ENCODE measurements at places on chromosomes 2 and 18. TPM values are rescaled to one million over a fixed set of nuclear protein-coding genes. Genes with fewer than 3 reads are reported as not detected.

Gene FAM237A
- total RNA-seq = not detected

GRCh38 chr2:46246790-46247189 is 50.4 kb upstream of the EPAS1 start:
- H3K27ac ChIP-seq = no peak overlapping the region
- no peaks in the 10 kb centered on the region for H3K27me3 ChIP-seq
- no peaks in the 10 kb centered on the region for H3K4me1 ChIP-seq
- no peak for DNase-seq
- H3K36me3 ChIP-seq = no peaks in the 10 kb centered on the region

DNA sequence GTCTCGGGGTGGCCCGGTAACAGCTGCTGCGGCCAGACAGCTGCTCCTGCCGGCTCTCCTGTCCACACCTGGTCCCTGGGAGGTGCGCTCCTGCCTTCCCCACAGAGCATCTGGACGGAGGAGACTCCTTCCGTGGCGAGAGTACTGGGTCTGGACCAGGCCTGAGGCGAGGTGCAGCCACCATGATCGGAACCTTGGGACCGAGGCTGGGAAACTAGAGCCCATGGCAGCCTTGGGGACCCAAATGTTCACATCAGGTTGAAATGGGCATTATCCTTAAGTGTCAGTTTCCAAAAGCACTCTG is 628 bp downstream of the GIGYF2 start:
- H3K27me3 ChIP-seq = no peaks in the 10 kb centered on the region
- no peaks in the 10 kb centered on the region for H3K36me3 ChIP-seq
- H3K4me3 ChIP-seq = peak overlapping the region; percentile 94
- DNase-seq = no peak
- H3K4me1 ChIP-seq = peaks cover 35% of the 10 kb centered on the region
- H3K27ac ChIP-seq = peak overlapping the region; percentile 96

- H3K36me3 ChIP-seq = no peaks in the 10 kb centered on the region
- H3K4me3 ChIP-seq = no peak overlapping the region
- H3K4me1 ChIP-seq = peaks cover 47% of the 10 kb centered on the region
Observed at GRCh38 chr2:160384791-160385190, 108.8 kb downstream of the RBMS1 start.

- H3K4me3 ChIP-seq = peak overlapping the region; percentile 93
- peak overlapping the region; percentile 76 for H3K27ac ChIP-seq
- H3K36me3 ChIP-seq = no peaks in the 10 kb centered on the region
- H3K27me3 ChIP-seq = no peaks in the 10 kb centered on the region
- peaks cover 16% of the 10 kb centered on the region for H3K4me1 ChIP-seq
Observed at GRCh38 chr18:10524507-10525370, 1.1 kb upstream of the NAPG start.

Gene NT5DC4
- 0.56 TPM for total RNA-seq

GRCh38 chr2:183063083-183063482 is 15.5 kb upstream of the DUSP19 start:
- H3K27ac ChIP-seq = no peak overlapping the region
- H3K27me3 ChIP-seq = peaks cover 4% of the 10 kb centered on the region
- no peak overlapping the region for H3K4me3 ChIP-seq
- no peaks in the 10 kb centered on the region for H3K4me1 ChIP-seq

Gene ABCB11
- total RNA-seq = not detected

Gene GTF2A1L
- total RNA-seq = not detected

Gene MYCN
- total RNA-seq = not detected

GRCh38 chr2:159792036-159792435 is 6.0 kb downstream of the CD302 start:
- H3K27ac ChIP-seq = no peak overlapping the region
- H3K4me3 ChIP-seq = no peak overlapping the region
- DNase-seq = no peak
- H3K36me3 ChIP-seq = no peaks in the 10 kb centered on the region
- no peaks in the 10 kb centered on the region for H3K4me1 ChIP-seq

Gene AGXT
- not detected for total RNA-seq

DNA sequence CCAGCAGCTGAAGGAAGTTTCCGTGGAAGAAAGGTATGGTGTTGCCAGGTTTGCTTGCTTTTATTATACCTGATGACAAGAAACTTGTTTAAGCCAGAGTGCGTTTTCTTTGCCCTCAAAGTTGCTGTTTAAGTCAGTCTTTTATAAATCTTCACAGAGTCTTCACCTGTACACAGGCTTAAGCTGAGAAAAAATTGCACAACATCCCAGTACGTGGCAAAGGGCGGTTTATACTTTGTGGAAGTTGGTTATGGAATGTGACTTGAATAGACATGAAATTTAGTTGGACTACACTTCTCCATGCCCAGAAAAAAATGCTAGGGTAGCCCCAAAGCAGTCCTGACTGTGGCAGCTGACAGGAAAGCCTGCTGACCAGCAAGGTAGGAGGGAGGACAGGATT is 121.5 kb downstream of the RTN4 start:
- H3K4me1 ChIP-seq = no peaks in the 10 kb centered on the region
- no peak overlapping the region for H3K4me3 ChIP-seq
- H3K27ac ChIP-seq = no peak overlapping the region
- H3K36me3 ChIP-seq = no peaks in the 10 kb centered on the region

Gene RGPD3
- total RNA-seq = not detected

DNA sequence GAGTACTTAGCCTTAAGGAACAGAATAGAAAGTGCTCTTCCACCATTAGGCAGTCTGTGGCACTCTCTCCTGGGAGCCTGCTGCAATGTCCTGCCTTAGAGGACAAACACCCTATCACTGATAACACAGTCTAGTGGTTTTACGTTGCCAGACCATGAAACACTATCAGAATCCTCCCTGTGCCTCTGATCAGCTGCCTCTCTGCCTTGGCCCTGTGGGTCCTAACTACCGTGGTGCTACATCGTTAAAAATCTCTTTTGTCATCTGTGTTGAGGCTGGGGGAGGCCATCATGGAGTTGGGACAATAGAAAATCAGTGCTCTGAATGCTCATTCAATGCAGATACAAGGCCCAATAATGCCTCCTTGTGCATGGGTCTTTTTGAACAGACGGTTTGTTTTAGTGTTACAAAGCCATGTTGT is 11.9 kb upstream of the APCDD1 start:
- no peaks in the 10 kb centered on the region for H3K36me3 ChIP-seq
- no peaks in the 10 kb centered on the region for H3K27me3 ChIP-seq
- H3K4me1 ChIP-seq = no peaks in the 10 kb centered on the region
- no peak overlapping the region for H3K27ac ChIP-seq
- no peak for DNase-seq

GRCh38 chr2:208010506-208010905 is 14.8 kb downstream of the PLEKHM3 start:
- no peak overlapping the region for H3K27ac ChIP-seq
- DNase-seq = no peak
- H3K4me3 ChIP-seq = no peak overlapping the region
- no peaks in the 10 kb centered on the region for H3K27me3 ChIP-seq
- no peaks in the 10 kb centered on the region for H3K36me3 ChIP-seq

DNA sequence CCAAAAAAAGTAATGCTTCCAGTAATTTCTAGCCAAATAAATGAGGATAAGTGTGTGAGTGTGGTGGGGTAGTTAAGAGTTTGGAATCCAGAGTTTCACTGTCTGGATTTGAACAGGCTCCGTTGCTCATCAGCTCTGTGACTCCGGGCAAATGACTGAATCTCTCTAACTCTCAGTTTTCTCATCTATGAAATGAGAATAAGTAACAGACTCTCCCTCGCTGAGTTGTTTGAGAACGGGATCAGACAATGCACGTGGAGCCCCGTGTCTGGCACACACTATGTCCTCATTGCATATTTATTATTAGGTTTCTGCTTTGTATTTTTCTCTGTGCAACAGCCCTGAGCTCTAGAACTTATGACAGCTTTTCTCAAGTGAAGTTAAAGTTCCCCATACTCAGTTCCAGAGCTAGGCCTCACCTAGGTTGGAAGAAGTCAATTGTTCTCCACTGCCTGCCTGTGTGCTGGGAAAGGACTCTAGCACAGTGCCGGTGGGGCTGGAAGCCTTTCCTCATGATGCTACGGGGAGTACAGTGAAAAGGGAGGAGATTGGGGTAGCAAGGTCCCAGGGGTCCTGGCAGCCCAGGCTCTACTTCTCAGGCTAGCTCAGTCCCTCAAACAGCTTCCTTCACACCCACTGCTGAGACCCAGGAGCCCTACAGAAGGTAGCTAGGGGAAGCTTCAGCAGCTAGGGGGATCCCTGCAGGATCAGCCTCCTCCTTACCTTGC is 1.7 kb upstream of the ICOS start:
- H3K4me3 ChIP-seq = peak overlapping the region; percentile 22
- H3K4me1 ChIP-seq = peaks cover 40% of the 10 kb centered on the region
- H3K36me3 ChIP-seq = no peaks in the 10 kb centered on the region
- H3K27ac ChIP-seq = peak overlapping the region; percentile 71

Gene PLGLB1
- 4.0 TPM for total RNA-seq

- no peak overlapping the region for H3K4me3 ChIP-seq
- no peaks in the 10 kb centered on the region for H3K27me3 ChIP-seq
- H3K4me1 ChIP-seq = no peaks in the 10 kb centered on the region
- H3K36me3 ChIP-seq = no peaks in the 10 kb centered on the region
- no peak overlapping the region for H3K27ac ChIP-seq
- DNase-seq = no peak
Observed at GRCh38 chr2:49032936-49033335, 121.4 kb downstream of the FSHR start.

DNA sequence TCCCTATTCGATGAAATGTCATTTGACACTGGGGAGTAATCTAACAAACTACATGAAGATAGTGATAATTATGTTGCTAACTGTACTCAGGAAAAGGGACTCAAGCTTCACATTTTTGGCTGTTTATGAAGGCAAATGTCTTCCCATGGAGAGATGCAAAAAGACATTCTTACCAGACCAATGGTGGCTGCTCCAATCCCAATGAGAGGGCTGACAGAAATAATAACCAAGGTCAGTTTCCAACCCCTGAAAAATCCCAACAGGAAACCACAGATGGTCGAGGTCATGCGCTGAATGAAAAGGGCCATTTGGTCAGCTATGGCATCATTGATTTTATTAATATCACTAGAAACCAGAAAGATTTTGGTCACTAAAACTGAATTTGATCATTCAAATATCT is 37.6 kb downstream of the ABCB11 start:
- DNase-seq = no peak
- no peak overlapping the region for H3K4me3 ChIP-seq
- H3K4me1 ChIP-seq = no peaks in the 10 kb centered on the region
- no peak overlapping the region for H3K27ac ChIP-seq
- no peaks in the 10 kb centered on the region for H3K27me3 ChIP-seq

Gene ANKZF1
- total RNA-seq = 117 TPM

DNA sequence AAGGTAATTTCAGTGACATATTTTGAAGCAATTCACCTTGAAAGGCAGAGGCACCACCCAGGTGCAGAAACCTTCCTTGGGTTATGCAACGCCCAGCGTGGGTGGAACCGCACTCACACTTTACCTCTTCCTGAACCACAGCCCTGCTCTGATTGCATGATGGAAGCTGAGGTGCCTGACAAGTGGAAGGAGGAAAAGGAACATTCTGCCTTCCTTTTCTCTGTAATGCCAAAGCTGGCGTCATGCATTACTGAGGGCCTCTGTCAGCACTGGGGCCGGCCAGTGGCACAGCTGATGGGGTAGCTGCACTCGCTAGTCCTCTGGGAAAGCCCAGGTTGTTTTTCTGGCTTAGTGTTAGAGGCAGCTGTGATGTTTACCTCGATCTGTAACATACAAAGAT is 266.5 kb downstream of the NEDD4L start:
- peak overlapping the region; percentile 24 for H3K4me3 ChIP-seq
- H3K4me1 ChIP-seq = no peaks in the 10 kb centered on the region
- no peaks in the 10 kb centered on the region for H3K36me3 ChIP-seq
- H3K27me3 ChIP-seq = no peaks in the 10 kb centered on the region

GRCh38 chr18:23238651-23239349 is 103.5 kb downstream of the CABLES1 start:
- no peak for DNase-seq
- H3K27ac ChIP-seq = no peak overlapping the region
- peaks cover 11% of the 10 kb centered on the region for H3K4me1 ChIP-seq
- no peaks in the 10 kb centered on the region for H3K27me3 ChIP-seq

Gene SH2D6
- total RNA-seq = 0.48 TPM

Gene MRO
- not detected for total RNA-seq
